ENCODE measurements at places on chromosomes 7 and 10. TPM values are rescaled to one million over a fixed set of nuclear protein-coding genes. Genes with fewer than 3 reads are reported as not detected.

PAX4 gene
- total RNA-seq = not detected

C10orf53 gene
- total RNA-seq = not detected

NET1 gene
- 28.6 TPM for total RNA-seq

GRCh38 chr10:47021850-47022249, 110.6 kb downstream of the PTPN20 start:
- DNase-seq = no peak

DNA sequence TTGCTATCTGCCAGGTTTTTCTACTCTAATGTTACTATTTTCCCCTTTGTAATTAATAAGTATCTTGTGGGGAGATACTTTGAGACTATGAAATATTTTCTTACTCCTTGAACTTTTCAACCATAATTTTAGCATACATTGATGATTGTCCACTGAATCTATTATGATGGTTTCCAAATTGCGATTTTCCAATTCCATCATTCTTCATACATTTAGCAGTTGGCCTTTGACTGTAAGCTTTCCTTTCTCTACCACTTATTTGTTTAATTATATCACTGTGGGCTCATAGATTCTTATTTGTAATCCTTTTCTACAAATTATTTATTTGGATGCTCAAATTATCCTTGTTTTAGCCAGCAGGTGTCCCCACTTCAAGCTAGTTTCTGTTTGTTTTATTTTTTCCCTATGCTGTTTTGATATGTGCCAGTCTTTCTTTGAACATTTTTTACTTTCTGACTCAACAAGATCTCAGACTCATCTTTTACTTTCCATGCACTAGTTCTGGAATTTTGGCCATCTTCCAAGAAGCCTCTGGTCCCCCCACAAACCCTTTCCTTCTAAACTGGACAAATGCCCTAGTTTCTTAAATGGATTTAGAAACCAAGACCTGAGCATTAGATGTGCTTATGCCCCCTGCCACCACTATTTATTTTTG, 11.4 kb upstream of the MRPS16 start:
- DNase-seq = peak; percentile 47

GRCh38 chr7:96870934-96871333, 134.4 kb upstream of the DLX6 start:
- DNase-seq = no peak

GRCh38 chr10:99875473-99875872, 93.0 kb downstream of the ABCC2 start:
- DNase-seq = no peak

Measured in Panc1 (cell line).